HFF-Myc (cell line): ENCODE measurements at places on chromosomes 6 and 20.
A peak's percentile ranks its signal among the peaks of the same experiment; 100 is the strongest.

DNA sequence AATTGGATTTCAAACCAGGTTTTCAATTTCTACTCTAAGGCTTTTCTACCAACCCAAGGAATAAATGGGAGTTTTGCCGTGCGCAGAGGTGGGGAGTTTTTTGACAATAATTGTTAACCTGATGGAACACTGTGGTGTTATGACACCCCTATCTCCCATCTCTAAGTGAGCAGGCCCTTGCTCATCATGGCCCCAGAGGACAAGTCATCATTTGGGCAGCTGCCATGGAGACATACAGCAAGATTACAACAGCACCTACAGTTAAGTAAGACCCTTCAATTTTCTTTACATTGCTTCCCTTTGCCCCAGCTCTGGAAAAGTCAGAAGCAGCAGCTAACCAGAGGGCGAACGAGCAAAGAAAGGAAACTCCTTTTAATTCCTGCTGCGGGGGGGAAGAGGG is 54.3 kb downstream of the ADGRF5 start:
- DNase-seq = no peak

- DNase-seq = no peak
Measured at GRCh38 chr6:163750431-163751031, 336.0 kb downstream of the QKI start.

DNA sequence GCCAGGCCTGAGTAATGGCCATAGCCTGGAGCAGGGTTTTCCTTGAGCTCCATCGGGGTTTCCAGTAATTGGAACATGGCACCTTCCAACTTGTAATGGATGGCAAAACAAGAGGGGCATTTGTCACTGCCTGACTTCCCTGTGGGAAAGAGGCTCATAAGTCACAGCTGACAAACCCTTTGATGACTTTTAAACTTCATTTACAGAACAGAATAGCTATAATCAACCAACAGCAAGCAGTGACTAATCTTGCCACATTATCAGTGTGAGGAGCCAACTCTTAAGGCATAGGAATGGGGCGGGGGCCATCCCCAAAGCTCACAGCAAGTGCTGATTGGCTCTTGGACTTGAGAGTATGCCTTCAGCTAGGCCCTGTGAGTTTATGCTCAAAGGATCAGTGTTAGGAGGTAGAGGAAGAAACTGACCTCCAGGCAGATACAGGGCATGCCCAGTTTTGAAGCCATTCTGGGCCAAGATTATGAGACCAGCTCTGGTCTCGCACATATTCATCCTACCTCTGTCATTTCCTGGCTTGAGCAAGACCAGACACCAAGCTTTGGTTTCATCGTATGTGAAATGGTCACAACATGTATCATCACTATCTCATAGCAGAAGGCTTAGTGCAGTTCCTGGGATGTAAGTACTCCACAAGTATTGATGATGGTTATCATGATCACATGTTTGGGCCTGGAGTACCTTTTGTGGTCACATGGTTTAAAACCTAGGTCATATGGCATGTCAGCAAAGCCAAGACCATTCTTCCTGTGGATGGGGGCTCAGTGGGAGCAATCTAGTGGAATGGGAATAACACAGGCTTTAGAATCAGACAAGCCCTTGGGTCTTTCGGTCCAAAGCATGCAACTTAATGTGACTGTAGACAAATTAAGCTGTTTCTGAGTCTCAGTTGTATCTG is 49.2 kb downstream of the EIF2S2 start:
- no peak for DNase-seq

DNA sequence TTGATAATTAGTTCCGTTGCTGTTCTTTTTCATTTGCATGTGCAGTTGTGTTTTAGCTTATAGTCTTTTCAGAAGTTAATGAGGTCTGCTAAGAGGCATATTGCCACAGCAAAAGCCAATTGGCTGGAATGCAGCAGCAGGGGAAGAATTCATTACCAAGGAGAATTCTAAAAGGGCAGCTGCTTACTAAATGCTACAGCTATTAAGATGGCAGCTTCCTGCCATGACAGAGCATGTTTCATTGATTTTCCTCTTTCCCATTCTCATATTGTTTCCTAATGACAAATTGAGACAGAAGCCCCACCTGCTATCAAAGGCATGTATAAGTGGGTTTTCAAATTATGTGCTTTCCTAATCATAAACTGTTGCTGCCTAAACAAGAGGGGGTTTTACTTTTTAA is 66.6 kb downstream of the CLVS2 start:
- no peak for DNase-seq

DNA sequence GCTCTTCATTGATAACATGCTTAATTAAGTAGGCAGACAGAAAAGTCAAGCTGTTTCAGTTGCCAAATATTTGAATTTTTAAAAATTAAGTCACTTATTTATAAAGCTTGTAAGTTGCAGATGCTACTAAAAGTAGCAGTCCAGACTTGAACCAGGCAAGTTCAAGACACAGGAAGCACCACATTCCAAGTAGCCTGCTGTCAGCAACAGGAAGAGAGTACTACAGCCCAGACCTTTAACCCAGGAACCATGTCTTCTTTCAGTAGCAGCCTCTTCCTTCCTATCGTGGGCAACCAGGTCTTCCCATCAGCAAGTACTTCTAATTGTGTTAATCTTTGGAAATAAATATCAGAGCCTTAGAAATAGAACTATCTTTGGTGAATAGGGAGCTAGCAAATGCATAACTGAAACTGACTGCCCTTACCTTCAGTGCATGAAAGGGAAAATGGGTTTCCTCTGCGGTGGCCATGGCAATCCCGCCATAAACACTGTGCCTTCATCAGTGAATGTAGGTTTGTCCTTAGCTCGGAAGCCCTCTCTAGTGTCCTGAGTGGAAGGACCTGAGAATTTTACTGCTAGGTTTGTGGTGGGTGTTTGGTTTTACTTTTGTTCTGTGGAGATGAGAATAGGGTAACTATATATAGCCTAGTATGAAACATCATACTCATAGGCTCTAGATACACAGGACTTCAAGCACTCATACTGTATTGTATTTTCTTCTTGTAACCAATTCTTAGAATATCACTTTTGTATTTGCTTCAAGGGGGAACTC is 95.6 kb downstream of the SYCP2 start:
- DNase-seq = no peak

GRCh38 chr20:36252511-36252910 is 16.2 kb downstream of the AAR2 start:
- DNase-seq = no peak

DNA sequence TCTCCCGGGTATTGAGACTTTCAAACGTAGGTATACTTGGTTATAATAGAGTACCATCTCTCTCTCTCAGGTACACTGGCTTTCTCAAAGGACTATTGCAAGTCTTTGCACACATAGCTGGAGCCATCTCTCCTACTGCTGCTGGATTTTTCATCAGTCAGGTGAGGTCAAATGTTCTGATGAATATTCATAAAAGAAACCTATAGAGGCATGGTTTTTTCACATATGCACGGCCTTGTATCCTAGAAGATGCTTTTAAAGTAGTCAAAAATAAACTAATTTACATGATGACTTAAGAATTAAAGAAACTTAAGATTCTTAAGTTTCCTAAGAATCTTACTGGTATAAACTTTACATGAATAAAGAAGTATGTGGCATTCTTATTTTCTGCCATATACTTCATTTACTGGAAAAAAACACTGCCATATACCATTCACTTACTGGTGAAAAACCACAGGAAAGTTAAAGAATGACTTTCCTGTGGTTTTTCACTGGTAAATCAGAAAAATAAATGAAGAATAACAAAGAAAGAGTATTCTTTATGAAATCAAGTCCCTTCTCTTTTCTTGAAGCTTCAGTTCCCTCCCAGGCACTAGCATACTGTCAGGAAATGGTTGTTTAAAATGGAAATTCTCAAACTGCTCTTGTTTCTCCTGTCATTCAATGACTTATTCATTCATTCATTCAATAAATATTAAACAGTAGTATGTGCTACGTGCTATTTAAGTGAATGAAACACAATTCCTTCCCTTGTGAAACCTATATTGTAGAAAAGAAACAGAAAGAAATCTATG is 23.5 kb downstream of the SLC17A4 start:
- DNase-seq = no peak

GRCh38 chr6:139156551-139156950 is 21.7 kb downstream of the HECA start:
- DNase-seq = no peak

DNA sequence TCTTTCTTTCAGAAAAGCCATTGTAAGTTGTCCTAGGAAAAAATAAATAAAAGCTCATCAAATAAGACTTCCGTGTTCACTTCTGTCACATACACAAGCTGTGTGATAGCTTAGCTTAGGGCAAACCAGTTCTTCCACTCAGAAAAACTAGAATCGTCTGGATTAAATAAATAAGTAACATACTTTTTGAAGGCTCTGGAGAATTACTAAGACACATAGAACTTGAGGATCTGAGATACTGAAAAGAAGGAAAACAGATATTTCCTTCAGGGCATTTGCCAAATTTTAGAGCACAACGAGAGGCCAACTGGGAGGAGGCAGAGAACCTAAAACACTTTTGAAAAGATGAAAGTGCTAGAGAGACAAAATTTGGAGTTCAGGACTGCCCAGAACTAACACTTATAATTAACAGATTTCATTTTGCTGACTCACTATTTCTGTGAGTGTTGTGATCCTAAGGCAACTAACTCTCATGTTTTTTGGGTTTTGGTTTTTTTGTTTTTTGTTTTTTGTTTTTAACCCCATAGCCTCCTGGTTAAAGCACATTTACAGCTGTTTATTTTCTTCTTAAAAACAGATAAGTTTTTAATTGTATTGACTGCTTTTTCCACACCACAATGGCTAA is 38.7 kb upstream of the THEMIS start:
- DNase-seq = no peak

DNA sequence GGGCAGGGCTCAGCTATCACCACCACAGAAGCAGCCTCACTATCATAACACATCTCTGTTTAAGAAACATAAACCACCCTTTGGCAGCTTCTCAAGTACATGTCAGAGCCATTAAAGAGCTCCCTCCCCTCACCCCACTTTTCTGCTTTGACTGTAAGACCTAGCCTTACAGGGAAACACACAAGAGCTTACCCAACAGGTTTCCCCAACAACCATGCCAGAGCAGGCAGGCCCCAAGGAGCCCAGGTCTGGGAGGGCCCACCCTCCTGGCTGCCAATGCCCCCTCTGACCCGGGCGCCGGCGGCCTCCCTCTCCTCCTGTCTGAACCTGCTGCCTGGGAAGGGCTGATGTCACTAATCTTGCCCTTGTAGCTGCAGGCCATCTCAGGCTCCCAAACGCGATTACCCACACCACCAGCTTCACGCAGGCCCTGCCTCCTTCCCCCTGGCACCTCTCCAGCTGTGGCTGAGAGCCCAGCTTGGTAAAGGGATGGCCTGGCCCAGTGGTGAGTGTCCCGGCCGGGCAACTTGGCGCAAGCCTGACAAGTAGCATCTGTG is 402.0 kb downstream of the MAFB start:
- no peak for DNase-seq

- DNase-seq = peak; percentile 52
Measured at GRCh38 chr20:13341737-13342393, 120.8 kb downstream of the ISM1 start.

DNA sequence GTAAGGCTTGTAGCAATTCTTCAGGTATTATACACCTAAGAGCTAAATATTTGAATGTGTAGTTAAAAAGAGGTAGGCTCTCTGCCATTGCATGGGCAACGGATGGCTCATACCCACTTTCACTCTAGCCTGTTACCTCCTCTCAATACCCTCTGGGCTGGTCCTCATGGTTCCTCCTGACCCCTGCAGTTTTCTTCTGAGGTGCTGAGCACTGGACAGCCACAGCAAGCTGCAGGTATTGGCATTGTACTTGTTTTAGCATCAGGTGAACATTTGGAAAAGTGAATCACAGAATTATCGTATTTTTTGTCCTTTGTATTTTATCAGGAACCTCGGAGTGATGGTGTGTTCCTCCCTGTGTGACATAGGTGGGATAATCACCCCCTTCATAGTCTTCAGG is 32.9 kb downstream of the SLC22A1 start:
- DNase-seq = no peak

DNA sequence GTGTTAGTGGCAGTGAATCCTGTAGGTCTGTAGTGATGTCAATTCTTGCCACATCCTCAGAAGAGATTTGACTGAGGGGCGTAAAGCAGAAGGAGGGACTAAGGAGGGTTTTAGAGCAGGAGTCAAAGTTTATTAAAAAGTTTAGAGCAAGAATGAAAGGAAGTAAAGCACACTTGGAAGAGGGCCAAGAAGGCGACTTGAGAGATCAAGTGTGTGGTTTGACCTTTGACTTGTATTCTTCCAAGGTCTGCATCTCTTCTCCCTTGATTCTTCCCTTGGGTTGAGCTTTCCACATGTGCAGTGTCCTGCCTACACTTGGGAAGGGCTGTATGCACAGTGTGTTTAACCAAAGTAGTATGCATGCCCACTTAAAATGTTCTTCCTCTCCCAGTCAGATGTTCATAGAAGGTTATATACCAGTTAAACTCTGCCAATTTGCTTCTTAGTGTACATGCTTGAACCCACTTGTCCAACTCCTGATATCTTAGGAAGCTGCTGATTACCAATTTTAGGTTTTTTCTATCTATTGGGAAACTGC is 627.6 kb downstream of the MMUT start:
- peak; percentile 16 for DNase-seq

- DNase-seq = no peak
Measured at GRCh38 chr6:3687847-3688246, 63.7 kb downstream of the PXDC1 start.

- no peak for DNase-seq
Measured at GRCh38 chr6:159761129-159761872, 544 bp upstream of the ACAT2 start.

DNA sequence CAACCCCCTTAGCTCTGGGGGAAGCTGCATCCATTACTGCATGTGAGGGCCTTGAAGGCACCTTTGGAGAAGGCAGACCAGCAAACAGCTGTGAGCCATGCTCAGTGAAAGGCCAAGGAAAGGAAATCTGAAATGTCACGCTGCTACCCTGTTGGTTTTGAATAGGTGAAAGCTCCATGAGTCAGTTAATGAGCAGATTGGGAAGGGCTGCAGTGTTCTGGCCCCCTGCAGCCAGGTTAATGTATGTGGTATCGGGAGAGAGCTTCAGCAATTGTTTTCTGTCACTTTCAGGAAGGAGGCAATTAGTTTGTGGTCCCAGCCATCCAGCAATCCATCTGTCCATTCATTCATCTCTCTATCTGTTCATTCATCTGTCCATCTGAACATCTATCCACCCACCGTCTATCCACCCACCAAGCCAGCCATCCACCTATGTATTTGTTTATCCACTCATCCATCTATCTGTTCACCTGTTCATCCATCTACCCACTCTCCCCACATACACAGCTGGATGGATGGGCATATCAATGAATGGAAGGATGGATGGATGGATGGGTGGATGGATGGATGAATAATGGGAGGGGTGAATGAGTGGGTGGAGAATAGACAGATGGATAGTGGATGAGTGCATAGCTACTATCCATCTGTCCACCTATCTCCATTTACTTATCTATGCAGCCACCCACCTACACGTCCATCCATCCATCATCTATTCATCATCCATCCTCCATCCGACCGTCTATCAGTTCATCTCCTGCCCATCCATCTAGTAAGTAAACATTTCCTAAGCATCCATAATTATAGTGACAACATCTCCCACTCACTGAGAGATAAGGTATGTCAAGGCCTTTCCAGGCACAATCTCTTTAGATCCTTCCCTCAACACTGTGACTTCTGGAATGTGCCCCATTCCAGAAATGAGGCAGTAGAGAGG is 16.0 kb downstream of the PCK1 start:
- DNase-seq = no peak

- no peak for DNase-seq
Measured at GRCh38 chr6:38195113-38195635, 375.6 kb downstream of the ZFAND3 start.
